ENCODE measurements at places on chromosomes 4 and X. TPM values are rescaled to one million over a fixed set of nuclear protein-coding genes. Genes with fewer than 3 reads are reported as not detected.

The PRAF2 gene
- total RNA-seq = 19.7 TPM

DNA sequence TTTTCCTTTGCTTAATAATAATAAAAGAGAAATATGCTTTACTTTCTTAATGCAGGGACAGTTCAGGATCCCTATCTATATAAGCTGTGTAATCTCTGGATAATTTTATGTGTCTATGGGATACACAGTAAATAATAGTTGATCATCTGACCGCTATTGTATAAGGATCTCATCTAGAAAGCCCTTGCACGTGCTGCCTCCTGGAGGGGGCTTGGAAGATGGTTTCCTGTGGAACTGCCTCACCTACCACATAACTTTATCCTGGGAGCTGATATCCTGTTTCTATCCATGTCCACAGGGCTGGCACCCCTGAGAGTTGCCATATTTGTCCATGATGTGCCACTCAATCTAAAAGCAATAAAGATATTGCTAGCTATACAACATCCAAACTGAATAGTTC, 139.3 kb upstream of the FRMPD4 start:
- no peaks in the 10 kb centered on the region for H3K36me3 ChIP-seq
- H3K27ac ChIP-seq = no peak overlapping the region
- H3K4me3 ChIP-seq = no peak overlapping the region
- no peaks in the 10 kb centered on the region for H3K4me1 ChIP-seq
- H3K27me3 ChIP-seq = peaks cover 3% of the 10 kb centered on the region
- no peak for DNase-seq

The PLXNB3 gene
- 1.4 TPM for total RNA-seq

DNA sequence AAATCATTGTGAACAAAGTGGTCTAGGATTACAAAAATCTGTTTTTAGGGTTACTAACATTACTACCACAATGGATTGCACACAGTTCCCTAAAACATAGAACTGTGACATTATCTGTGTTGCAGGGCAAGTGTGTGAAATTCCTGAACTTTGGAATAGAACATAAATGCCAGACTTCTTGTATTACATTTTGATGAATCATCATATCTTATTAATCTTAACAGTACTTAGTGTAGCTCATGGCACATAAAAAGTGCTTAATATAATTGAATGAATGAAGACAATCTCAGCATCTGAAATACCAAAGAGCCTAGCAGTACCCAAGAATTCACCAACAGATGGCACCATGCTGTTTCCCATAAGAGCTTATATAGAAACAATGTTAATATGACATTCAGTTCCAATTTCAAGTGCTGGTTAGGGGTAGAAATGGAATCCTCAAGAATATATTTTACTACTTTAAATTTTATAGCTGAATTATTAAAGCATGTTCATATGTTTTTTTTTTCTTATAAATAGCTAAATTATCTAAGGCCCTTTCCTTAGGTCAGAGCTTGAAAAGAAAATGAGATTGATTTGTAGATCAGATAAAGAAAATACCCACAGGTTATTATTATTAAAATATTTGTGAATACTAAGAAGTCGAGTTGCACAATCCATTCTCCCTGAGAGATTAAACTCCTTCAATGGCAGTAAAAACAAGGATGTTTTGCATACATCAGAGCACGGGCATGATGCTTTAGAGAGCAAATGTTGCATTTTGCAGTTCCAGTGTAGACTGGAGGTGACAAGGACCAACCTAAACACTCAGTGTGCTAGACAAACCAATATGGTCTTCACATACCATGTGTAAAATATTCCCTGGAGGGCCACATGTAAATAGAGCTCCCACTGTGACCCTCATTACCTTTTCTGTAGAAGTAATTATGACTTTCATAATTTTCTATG, 25.7 kb upstream of the SHISA3 start:
- no peak overlapping the region for H3K4me3 ChIP-seq
- H3K36me3 ChIP-seq = no peaks in the 10 kb centered on the region
- H3K27me3 ChIP-seq = peaks cover 7% of the 10 kb centered on the region
- no peaks in the 10 kb centered on the region for H3K4me1 ChIP-seq
- H3K27ac ChIP-seq = no peak overlapping the region

DNA sequence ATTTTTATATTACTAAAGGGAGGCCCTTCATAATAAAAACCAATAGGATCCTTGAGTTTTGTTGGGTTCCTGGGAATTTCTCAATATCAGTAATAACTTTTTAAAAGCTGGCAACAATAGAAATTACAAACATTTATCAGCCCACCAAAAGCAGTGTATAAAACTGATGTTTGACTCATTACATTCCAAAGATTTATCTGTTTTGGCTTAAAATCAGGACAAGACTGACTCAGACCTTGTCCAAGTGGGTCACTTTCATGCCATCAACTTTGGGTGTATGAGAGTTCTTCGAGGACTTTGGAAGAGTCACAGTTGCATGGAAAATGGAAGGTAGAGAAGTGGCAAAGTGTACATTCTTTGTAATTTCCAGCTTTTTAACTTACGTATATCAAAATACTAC, 102.8 kb downstream of the FRMPD4 start:
- no peak for DNase-seq
- no peaks in the 10 kb centered on the region for H3K27me3 ChIP-seq
- no peaks in the 10 kb centered on the region for H3K4me1 ChIP-seq
- no peak overlapping the region for H3K27ac ChIP-seq
- H3K36me3 ChIP-seq = no peaks in the 10 kb centered on the region

DNA sequence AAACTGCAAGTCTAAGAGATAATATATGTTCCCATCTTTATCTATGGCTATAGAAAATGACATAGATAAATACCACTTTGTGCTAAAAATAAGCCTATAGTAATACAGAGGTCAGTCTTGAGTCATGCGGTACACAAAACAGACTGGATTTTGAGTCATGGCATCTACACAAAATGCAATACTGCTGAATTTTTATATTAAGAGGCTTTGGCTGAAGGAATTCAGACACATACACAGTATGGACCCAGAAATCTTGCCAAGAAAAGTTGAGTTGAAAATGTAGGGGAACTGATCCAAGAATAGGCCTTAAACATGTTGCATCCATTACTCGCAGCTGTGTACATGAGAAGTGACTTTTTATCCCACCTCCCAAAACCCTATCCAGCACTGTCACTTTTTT, 184.4 kb downstream of the TENM3 start:
- no peak overlapping the region for H3K27ac ChIP-seq
- H3K4me3 ChIP-seq = no peak overlapping the region
- no peaks in the 10 kb centered on the region for H3K27me3 ChIP-seq
- no peaks in the 10 kb centered on the region for H3K4me1 ChIP-seq
- DNase-seq = no peak

The GSPT2 gene
- total RNA-seq = 11.9 TPM
